Fibroblast of villous mesenchyme (primary cell): ENCODE measurements at places on chromosomes 2 and 18.

DNA sequence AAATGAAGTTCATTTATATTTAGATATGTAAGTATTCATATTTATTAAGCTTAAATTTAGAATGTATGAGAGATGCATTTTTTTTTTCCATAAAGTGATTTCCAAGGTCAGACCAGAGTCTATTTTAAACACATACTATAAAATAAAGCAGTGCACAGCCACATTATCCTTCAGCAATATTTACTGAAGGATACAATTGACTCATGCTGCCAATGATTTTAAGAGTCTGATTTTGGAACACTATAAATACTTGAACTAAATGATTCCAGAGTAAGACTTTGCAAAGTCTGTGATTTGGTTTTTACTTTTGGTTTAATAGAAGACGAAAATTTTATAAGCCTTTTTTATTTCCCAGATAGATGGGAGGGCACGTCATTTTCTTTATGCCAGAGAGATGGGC lies 107.1 kb downstream of the EPHA4 start:
- DNase-seq = no peak

DNA sequence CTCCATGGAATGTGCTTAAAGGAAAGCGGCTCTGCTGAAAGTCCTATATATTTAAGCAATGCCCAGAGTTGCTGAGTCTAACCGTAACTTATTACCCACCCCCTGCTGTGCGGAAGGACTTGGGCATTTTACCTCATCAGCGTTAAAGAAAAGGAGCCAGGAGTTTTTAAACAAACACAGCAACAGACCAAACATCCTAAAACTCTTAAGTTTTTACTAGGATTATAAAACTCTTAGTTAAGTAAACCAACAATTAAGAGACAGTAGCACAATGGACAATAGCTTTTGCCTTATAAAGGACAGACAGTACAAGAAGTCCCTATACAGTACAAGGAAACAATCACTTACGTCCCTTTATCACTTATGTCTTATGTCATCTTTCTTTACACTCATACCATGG lies 90.2 kb downstream of the ZNF521 start:
- DNase-seq = no peak

GRCh38 chr2:54904836-54905235 lies 145.4 kb downstream of the RTN4 start:
- DNase-seq = no peak

DNA sequence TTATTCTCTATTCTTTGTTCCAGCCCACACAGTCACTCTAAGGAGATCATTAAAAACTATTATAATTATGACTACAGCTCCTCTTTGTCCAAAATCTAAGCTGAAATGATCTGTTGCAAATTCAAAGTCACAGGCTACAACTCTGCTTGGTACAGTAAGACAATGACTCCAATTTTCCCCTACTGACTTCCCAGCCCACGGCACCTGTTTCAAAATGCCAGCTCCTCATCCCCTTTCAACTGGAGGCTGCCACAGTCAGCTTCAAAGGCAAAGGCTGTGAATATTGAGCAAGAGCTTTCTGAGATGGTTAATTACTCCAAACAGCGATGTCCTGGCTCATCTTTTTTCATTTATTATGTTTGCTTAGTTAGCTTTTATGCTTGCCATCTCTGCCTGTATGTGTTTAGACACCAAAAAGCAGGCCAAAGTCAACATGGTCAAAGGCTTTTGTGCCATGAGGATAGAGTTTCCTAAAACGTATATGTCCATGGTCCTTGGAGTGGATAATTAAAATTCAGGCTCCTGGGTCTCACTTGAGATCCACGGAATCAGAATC lies 141.1 kb downstream of the DOCK10 start:
- no peak for DNase-seq

GRCh38 chr18:70029163-70029562 lies 81.5 kb upstream of the CD226 start:
- DNase-seq = no peak

GRCh38 chr2:120880381-120880780 lies 144.7 kb downstream of the GLI2 start:
- peak; percentile 71 for DNase-seq

DNA sequence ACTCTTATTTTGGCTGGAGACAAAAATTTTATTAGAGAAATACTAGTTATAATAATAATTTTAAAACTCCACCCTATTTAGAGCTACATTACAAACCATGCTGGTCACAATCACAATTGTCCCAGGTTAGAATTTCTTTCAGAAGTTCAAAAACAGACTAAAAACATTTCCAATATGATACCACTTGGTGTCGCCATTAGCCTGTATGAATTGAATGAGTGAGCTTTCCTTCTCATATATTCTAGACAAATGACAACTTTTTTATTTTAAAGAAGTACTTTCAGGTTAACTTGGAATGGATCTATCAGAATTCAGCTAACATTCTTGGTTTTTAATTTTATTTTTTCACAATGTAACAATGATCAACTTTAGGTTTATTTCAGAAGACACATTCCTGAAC lies 48.0 kb downstream of the SERPINB8 start:
- peak; percentile 25 for DNase-seq

GRCh38 chr2:138787053-138787666 lies 7.0 kb upstream of the NXPH2 start:
- peak; percentile 33 for DNase-seq

DNA sequence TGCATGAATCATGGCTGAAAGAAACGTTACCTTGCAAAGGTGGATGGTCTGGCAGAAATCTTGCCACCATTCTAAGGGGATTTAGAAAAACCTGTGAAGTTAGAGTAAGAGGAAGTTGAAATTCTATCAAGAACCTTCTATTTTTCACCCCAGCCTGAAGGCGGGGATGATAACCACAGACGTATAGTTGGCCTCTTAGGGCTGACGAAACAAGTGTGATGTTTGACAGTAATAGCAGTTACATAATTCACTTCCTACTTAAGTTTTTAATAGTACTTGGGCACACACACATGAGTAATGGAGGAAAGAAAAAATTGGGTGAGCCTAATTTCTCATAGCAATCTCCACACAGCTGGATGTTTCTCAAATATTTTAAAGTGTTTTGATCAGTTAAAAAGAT lies 336.6 kb upstream of the SALL3 start:
- no peak for DNase-seq

DNA sequence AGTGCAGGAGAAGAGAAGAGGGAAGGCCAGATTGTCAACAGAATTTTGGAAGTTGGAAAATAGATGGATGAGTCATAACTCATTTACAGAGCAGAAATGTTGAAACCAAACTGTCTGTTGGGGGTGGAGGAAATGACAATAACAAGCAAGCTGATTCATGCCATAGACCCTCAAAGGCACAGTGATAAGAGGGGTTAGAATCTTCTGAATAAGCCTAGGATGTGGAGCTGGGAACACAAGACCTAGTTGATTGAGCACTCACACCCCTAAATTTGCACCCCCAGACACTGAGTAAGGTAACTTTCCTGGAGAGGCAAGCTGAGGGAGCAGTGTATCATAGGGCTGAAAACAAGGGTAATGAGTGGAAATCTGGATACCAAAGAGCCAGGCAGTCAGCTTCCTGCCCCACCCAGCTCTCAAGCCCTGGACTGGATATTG lies 141.4 kb downstream of the SCG2 start:
- peak; percentile 73 for DNase-seq

DNA sequence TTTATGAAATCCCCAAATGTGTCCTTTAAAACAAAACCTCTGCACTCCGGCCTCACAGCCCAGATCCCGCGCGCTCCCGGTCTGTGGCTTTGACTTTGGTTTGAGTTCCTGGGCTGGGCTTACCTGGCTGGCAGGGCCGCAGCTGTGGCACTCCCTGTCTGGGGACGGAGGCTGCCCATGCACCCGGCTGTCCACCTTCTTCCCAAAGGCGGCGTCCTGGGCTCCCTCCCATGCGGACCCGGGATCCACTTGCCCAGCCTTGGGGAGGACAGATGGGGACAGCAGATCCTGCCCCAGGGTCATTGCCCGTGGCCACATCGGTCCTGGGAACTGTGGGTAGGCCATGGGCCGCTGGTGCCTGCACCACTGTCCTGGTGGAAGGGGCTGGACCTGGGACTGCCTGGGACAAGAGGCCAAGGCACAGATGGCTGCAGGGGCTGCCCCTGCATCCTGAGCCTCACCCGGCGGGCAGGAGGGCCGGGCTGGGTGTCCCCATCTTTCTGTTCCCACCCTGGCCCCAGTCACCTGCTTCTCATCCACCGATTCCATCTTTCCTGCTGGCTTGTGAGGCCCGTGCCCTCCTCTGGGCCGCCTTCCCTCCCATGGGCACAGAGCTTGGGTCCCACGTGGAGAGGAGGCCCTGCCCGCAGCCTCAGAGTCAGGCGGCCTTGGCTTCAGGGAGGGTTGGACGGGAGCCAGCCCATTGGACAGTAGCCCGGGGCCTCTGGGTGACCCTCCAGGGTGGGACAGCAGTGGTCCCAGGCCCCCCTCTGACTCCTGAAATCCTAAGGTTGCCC lies 27.7 kb downstream of the NFATC1 start:
- no peak for DNase-seq

GRCh38 chr2:219001577-219002394 lies 8.6 kb upstream of the CRYBA2 start:
- DNase-seq = no peak
